Stimulated activated CD4-positive, alpha-beta T cell treated with anti-CD3 and anti-CD28 coated beads, Interleukin-12 subunit alpha, Interleukin-12 subunit beta, amount 100 ng/mL, for 4 hours (primary cell): ENCODE measurements at places on chromosomes 3 and 15.

- DNase-seq: no peak
Observed at GRCh38 chr3:196115678-196116083, 33.8 kb upstream of the TFRC start.

GRCh38 chr3:169236662-169237186 lies 426.8 kb downstream of the MECOM start:
- no peak for DNase-seq

DNA sequence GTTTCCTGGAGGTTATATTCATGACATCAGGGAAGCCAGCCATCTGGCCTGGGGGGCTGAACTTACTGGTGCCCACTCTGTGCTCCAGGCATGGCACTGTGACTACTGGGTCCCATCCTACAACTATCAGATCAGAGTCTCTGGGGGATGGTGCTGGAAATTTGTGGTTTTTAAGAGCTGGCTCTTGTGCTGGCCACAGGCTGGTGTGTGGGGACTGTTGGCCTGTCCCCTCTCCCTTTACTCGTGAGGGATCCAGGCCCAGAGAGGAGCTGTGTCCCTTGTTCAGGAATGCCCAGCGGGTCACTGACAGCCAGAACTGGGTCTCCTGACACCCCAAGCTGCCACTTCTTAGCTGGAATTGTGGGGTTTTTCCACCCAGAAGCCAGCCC lies 44.5 kb upstream of the SEC22A start:
- DNase-seq: no peak

- DNase-seq: no peak
Observed at GRCh38 chr15:69585937-69586336, 133.3 kb downstream of the RPLP1 start.

- DNase-seq: no peak
Observed at GRCh38 chr3:129577925-129578786, 28.3 kb downstream of the PLXND1 start.
